WTC11 (cell line): ENCODE measurements at places on chromosomes 4 and X. TPM values are rescaled to one million over a fixed set of nuclear protein-coding genes. Genes with fewer than 3 reads are reported as not detected.
A peak's percentile ranks its signal among the peaks of the same experiment; 100 is the strongest.

- no peak for DNase-seq
- H3K36me3 ChIP-seq = no peaks in the 10 kb centered on the region
- no peak overlapping the region for H3K4me3 ChIP-seq
- H3K27me3 ChIP-seq = no peaks in the 10 kb centered on the region
- H3K27ac ChIP-seq = no peak overlapping the region
- H3K4me1 ChIP-seq = peaks cover 15% of the 10 kb centered on the region
Measured at GRCh38 chr4:26840786-26841185, 19.9 kb upstream of the STIM2 start.

GRCh38 chrX:45479835-45480422 lies 279.3 kb upstream of the DIPK2B start:
- H3K36me3 ChIP-seq = no peaks in the 10 kb centered on the region
- no peak overlapping the region for H3K4me3 ChIP-seq
- no peak for DNase-seq
- H3K27me3 ChIP-seq = no peaks in the 10 kb centered on the region
- H3K4me1 ChIP-seq = no peaks in the 10 kb centered on the region

HPSE gene
- total RNA-seq = 3.0 to 3.8 TPM (median 3.7 TPM) in 3 replicates

- H3K27ac ChIP-seq = no peak overlapping the region
- DNase-seq = no peak
- H3K4me1 ChIP-seq = no peaks in the 10 kb centered on the region
- H3K4me3 ChIP-seq = no peak overlapping the region
Measured at GRCh38 chr4:7782783-7783182, 156.9 kb downstream of the AFAP1 start.

AVPR2 gene
- total RNA-seq = 0.11 TPM in 1 of 3 replicates, not detected in the others

DNA sequence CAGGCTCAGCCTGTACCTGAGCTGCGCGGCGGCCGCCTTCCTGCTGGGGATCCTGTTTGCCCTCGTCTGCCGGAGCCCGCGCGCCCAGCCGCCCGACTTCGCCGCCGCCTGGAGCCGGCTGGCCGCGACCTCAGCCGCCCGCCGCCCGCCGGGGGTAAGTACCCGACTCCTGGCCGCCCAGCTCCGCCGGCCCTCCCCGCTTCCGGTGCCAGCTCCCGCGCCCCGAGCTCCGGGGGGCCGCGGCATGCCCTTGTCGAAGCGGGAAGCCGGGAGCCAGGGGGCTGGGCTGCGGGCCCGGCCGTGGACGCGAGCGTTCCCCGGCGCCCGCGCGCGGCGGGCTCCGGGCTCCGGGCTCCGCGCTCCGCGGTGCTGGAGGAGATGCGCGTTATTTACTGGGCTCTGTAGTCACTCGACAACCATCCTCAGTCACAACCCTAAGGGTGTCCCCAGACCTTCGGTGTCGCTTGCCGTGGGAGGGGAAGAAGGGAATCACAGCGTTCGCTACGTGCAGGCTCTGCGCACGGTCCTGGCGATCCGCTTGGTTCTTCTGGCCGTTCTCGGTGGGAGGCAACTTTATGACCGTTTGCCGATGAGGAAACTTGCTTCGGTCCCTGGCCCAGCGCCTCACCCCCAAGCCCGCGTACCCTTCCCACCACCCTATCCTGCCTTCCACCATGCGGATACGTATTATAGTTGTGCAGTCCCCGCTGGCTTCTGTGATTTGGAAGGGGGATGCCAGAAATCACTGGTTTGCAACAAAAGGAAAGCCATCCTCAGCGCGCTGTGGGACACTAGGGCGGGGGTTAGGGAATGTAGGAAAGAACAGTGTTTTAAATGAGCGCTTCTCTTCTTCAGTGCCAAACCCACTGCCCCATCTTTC lies 944 bp downstream of the SNX25 start:
- DNase-seq = peak; percentile 59
- H3K27ac ChIP-seq = peak overlapping the region; percentile 82
- no peaks in the 10 kb centered on the region for H3K36me3 ChIP-seq
- peak overlapping the region; percentile 92 for H3K4me3 ChIP-seq
- peaks cover 45% of the 10 kb centered on the region for H3K27me3 ChIP-seq

- H3K4me1 ChIP-seq = peaks cover 60% of the 10 kb centered on the region
- H3K27ac ChIP-seq = peak overlapping the region; percentile 94
- H3K36me3 ChIP-seq = peaks cover 10% of the 10 kb centered on the region
- no peaks in the 10 kb centered on the region for H3K27me3 ChIP-seq
- DNase-seq = no peak
Measured at GRCh38 chr4:185657183-185657582, 121.9 kb upstream of the PDLIM3 start.

DNA sequence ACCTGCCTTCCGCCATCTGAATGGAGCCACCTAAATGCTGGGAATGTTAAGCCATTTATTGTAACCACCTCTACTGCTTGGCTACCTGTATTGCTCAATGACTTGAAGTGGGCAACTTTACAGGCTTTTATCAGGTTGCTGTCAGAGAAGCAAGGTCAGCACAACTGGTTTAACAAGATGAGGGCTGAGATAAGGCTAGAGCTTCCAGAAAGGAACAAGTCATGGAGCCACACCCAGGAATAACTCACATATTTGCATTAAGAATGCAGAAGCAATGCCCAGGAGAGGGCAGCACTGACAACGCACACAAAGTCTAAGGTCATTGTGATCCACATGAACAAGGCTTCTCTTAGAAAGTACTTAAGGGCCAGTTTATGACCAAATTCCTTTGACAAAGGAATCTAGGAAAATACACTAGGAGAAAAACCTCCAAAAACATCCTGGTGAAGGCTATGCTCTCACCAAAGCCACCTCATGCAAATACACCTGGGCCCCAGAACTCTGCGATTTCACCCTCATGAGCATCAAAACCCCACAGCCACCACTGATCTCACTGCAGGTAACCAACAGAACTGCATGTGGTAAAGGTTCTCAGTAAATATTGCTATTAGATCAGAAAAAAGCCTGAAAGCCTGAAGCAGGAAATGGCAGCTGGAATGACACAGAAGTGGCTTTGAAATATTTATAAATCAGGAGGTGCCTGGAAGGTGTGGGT lies 15.0 kb upstream of the STS start:
- peak overlapping the region; percentile 73 for H3K27ac ChIP-seq
- peaks cover 2% of the 10 kb centered on the region; the same call in 1 of the 2 replicates for H3K36me3 ChIP-seq
- peaks cover 17% of the 10 kb centered on the region for H3K4me1 ChIP-seq
- H3K4me3 ChIP-seq = no peak overlapping the region
- DNase-seq = peak; percentile 52

DCAF12L2 gene
- 0.52 to 0.73 TPM (median 0.57 TPM) in 3 replicates for total RNA-seq

- no peak for DNase-seq
- H3K36me3 ChIP-seq = no peaks in the 10 kb centered on the region
- peaks cover 32% of the 10 kb centered on the region for H3K27me3 ChIP-seq
- H3K4me1 ChIP-seq = peaks cover 18% of the 10 kb centered on the region
Measured at GRCh38 chr4:6011271-6011671, 7.0 kb downstream of the C4orf50 start.

XG gene
- 0.78 to 1.0 TPM (median 1.0 TPM) in 3 replicates for total RNA-seq

DNA sequence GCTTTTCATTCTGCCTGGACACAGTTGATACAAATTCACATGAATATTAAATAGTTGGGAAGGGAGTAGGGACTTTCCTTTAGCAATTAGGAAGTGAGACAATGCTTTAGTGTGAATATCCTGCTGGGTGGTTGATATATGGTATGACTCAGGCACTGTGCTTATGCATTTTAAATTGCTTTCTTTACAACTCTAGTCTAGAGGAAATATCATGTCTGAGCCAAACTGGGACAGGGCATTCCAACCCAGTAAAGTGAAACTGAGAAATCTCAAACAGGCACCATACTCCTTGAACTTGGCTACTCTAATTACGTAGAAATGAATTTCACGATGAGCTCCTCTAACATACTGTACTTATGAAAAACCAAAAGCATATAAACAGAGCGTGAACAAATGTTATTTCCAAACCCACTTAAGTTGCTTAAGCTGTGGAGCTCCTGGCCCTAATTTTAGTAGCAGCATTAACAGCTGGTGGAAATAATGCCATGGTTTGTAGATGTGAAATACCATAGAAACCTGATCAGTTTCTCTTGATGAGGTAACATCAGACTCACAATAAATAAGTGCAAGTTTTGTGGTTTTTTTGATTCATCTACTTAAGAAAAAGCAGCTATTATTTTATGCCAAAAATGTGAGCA lies 242.9 kb upstream of the GK2 start:
- peaks cover 72% of the 10 kb centered on the region for H3K4me1 ChIP-seq
- DNase-seq = no peak
- H3K27ac ChIP-seq = peak overlapping the region; percentile 98
- no peaks in the 10 kb centered on the region for H3K27me3 ChIP-seq

- H3K36me3 ChIP-seq = peaks cover 6% of the 10 kb centered on the region; the same call in 1 of the 2 replicates
- H3K4me3 ChIP-seq = no peak overlapping the region
- DNase-seq = no peak
- no peak overlapping the region for H3K27ac ChIP-seq
- H3K27me3 ChIP-seq = no peaks in the 10 kb centered on the region
- peaks cover 21% of the 10 kb centered on the region for H3K4me1 ChIP-seq
Measured at GRCh38 chrX:57133706-57134105, 3.5 kb downstream of the SPIN2A start.

MAGEC2 gene
- total RNA-seq = 0.09 TPM in 2 of 3 replicates, not detected in the other

- H3K27ac ChIP-seq = no peak overlapping the region
- H3K36me3 ChIP-seq = no peaks in the 10 kb centered on the region
- no peaks in the 10 kb centered on the region; the same call in 1 of the 2 replicates for H3K27me3 ChIP-seq
- H3K4me3 ChIP-seq = no peak overlapping the region
- no peaks in the 10 kb centered on the region for H3K4me1 ChIP-seq
Measured at GRCh38 chrX:15158350-15158735, 111.5 kb downstream of the ASB9 start.

HSFX4 gene
- total RNA-seq = not detected in 3 replicates

- peaks cover 17% of the 10 kb centered on the region for H3K4me1 ChIP-seq
- DNase-seq = no peak
- H3K27ac ChIP-seq = peak overlapping the region; percentile 97
- peak overlapping the region; percentile 97 for H3K4me3 ChIP-seq
- H3K36me3 ChIP-seq = peaks cover 33% of the 10 kb centered on the region
Measured at GRCh38 chr4:109816082-109816442, 500 bp downstream of the GAR1 start.

CSAG2 gene
- total RNA-seq = not detected in 3 replicates

DNA sequence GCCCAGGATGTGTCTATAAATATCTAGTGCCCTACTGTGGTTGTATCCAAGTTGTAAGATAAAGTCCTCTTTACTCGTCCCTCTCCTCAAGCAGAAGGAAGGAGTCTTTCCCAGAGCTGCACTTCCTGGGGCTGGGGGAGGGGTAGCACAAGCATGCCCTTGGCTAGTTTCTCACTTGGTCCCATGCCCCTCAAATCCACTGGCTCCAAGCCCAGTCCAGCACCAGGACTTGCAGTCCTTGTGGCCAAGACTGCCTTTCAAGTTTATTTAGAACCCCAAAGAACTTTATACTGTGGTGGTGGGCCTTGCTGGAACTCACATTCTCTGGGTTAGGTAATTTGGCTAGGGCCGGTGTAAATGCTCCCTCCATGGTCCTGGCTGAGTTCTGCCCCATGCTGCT lies 43.2 kb upstream of the SLC10A4 start:
- no peak overlapping the region for H3K27ac ChIP-seq
- DNase-seq = no peak
- no peaks in the 10 kb centered on the region for H3K36me3 ChIP-seq
- H3K27me3 ChIP-seq = no peaks in the 10 kb centered on the region

TLR3 gene
- 1.4 to 1.8 TPM (median 1.5 TPM) in 3 replicates for total RNA-seq

DNA sequence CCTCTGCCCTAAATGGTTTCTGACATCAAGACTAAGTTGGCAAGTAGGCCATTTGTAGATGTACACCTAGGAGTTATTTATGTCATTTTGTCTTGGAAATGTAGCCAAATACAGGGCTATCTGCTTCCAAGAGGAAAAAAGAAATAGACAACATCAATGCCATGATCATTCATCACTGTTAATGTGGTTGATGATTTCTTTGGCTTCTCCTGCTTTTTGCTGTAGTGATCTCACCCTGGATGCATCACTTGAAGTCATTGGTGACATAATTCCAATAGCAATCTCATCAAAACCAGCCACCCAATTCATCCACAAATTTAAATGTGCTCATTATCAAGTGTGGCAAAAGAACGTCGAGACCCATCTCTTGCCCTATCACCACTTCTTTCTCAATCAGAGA lies 222.6 kb upstream of the PPARGC1A start:
- no peak overlapping the region for H3K4me3 ChIP-seq
- H3K36me3 ChIP-seq = no peaks in the 10 kb centered on the region
- H3K27ac ChIP-seq = no peak overlapping the region
- H3K27me3 ChIP-seq = peaks cover 3% of the 10 kb centered on the region; the same call in 1 of the 2 replicates

DNA sequence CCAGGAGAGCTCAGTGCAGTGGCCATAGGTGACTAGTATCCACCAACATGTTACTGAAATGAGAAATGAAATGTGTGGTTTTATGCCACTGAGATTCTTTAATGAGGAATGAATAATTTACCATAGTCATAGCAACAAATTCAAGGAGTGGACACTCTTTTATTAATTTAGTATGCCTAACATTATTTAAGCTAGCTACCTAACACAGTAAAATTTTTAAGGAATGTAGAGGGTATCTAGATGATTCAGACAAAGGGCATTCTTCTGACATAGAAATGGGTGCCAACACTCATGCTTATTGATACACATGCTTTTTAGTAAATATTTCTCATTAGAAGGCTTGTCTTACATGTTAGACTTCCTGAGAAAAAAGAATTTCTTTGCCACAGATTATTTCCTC lies 33.3 kb upstream of the SULT1B1 start:
- no peak overlapping the region for H3K4me3 ChIP-seq
- H3K4me1 ChIP-seq = no peaks in the 10 kb centered on the region
- no peaks in the 10 kb centered on the region for H3K36me3 ChIP-seq
- H3K27ac ChIP-seq = no peak overlapping the region
- no peak for DNase-seq

GRCh38 chr4:17093481-17093880 lies 195.0 kb upstream of the LDB2 start:
- H3K4me1 ChIP-seq = peaks cover 39% of the 10 kb centered on the region
- no peaks in the 10 kb centered on the region for H3K36me3 ChIP-seq
- no peak overlapping the region for H3K4me3 ChIP-seq
- no peak for DNase-seq
- H3K27ac ChIP-seq = no peak overlapping the region

APBB2 gene
- 43.2 to 49.0 TPM (median 48.5 TPM) in 3 replicates for total RNA-seq

GRCh38 chrX:42175843-42176242 lies 252.5 kb upstream of the CASK start:
- H3K4me1 ChIP-seq = no peaks in the 10 kb centered on the region
- no peak overlapping the region for H3K27ac ChIP-seq
- DNase-seq = no peak
- no peaks in the 10 kb centered on the region for H3K36me3 ChIP-seq
- no peaks in the 10 kb centered on the region for H3K27me3 ChIP-seq

FGFBP2 gene
- total RNA-seq = 0.24 TPM in 1 of 3 replicates, not detected in the others

DNA sequence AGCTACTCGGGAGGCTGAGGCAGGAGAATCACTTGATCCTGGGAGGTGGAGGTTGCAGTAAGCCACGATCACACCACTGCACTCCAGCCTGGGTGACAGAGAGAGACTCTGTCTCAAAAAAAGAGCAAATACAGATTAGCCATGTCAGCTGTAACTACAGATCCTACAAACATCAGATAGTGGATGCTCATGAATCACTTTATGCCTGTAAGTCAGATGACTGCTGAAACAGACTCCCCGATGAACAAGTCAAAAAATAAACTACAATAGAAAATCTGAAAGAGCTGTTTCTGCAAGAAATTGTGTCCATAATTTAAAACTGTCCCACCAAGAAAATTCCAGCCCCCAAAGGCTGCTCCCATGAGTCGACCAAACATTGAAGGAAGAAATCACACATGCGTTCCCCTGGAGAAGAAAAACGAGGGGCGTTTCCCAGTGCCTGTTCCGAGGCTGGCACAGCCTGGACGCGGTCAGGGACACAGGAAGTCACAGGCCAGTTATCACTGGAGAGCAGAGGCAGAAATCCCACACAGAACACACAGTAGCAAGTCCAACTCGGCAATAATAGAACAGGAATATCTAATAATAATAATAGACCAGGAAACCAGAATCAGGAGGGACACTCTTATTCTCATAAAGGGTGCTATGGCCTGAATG lies 30.0 kb upstream of the GTPBP6 start:
- DNase-seq = no peak
- peaks cover 23% of the 10 kb centered on the region for H3K36me3 ChIP-seq
- 0 out of 2 replicates have a peak, but pooled peaks cover 3% of the 10 kb centered on the region for H3K4me1 ChIP-seq
- no peaks in the 10 kb centered on the region for H3K27me3 ChIP-seq
